ENCODE measurements at places on chromosomes 5 and 9.

- no peak for DNase-seq
Observed at GRCh38 chr9:111662576-111663300, 1.3 kb downstream of the GNG10 start.

GRCh38 chr5:66643387-66643786 lies 47.2 kb downstream of the MAST4 start:
- DNase-seq, result no peak

DNA sequence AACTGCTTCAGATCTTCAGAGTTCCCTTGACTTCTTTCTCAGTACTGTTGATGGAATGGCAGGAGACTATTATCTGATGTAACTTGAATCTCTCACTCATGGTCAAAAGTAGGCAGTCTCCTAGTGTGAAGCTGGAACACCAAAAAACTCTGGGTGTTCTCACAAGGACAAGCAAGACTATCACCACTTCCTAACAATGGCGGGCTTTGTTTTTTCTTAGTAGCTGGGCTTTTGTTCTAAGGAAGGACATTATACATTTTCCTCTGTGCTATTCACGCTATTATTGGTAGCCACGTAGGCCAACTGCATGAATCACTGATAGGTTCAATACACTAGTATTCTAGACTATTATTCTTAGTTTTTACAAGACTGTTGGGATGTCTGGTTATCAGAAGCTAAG lies 67.7 kb upstream of the ATG10 start:
- no peak for DNase-seq

DNA sequence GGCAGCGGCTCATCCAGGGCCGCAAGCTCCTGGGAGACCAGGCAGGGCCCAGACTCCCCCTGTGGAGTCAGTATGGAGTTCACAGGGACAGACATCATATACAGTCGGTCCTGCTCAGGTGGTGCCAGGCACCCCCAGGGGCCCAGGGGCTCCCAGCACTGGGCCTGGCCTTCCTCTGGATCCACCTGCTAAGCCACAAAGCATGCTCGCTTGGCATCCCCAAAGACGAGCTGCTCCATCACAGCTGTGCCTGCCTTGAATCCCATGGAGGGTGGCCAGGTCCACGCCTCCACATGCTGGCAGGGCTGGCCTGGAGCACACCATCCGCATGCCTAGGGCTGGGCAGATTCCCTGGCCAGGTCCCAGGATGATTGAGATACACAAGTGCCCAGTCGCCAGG lies 4.6 kb downstream of the BICD2 start:
- no peak for DNase-seq

DNA sequence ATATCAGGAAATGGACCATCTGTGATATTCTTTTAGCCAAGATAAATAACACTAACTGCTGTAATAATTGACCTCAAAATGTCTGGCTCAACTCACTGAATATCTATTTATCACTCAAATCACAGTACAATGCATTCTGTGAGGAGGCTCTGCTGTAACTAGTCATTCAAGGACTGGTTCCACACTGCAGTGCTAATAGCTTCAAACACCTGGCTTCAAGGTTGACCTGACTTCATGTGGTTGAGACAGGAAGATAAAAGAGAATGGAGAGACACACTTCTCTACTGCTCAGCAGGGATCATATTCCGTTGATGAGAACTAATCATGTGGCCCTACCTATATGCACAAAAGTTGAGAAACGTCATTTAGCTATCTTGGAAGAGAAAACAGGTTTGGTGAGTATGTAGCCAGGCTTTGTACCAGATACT lies 3.4 kb upstream of the RHOBTB3 start:
- no peak for DNase-seq

- no peak for DNase-seq
Observed at GRCh38 chr5:129656952-129657351, 90.9 kb upstream of the MINAR2 start.

GRCh38 chr5:115050866-115051265 lies 118.8 kb downstream of the TRIM36 start:
- no peak for DNase-seq

DNA sequence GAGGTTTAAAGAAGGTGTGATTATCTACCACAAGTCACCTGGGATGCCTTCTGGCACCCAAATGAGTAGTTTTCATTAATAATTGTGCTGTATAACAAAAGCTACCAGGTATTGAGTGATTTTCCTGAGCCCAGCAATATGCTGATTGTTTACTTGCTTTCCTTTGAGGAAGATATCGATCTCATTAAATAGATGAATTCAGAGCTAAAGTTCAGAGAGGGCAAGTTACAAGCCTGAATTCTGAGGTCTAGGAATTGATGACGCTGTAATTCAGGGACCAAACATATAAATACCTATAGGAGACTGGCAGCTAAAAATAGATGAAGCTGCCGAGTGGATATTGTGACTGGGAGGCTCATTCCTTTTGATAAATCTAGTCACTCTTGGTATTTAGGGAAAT lies 1.1 kb downstream of the ERCC6L2 start:
- DNase-seq, result no peak

DNA sequence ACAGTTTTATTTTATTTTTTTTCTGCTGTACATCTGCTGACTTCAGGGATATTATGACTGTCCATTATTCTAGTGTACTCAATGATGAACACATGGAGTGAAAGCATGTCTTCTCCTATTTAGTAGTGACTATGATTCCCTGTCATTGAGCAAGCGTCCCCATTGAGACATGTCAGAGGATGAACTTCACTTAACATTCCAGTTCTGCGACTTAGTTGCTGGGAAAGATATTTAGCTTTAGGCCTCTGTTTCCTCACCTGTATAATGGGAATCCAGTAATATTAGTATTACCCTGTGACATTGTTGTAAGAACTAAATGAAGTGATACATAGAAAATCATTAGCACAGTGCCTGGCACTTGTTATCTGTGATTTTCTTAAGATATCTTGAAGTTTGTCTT lies 144.8 kb upstream of the DHFR start:
- DNase-seq, result no peak

GRCh38 chr5:146825033-146825432 lies 53.5 kb downstream of the PPP2R2B start:
- DNase-seq, result no peak

GRCh38 chr9:36092509-36093215 lies 43.9 kb upstream of the GLIPR2 start:
- no peak for DNase-seq

GRCh38 chr9:113919382-113919781 lies 43.3 kb downstream of the ZNF618 start:
- no peak for DNase-seq

Measured in esophagus squamous epithelium (tissue), 5 donors.